Bladder microvascular endothelial cell (primary cell): ENCODE measurements at places on chromosomes 1 and 21. TPM values are rescaled to one million over a fixed set of nuclear protein-coding genes. Genes with fewer than 3 reads are reported as not detected.

The NLRP3 gene
- under 0.01 and 0.31 TPM in 2 replicates for total RNA-seq

The CCT8 gene
- 192 and 240 TPM in 2 replicates for total RNA-seq

The TSTD1 gene
- total RNA-seq, result 3.8 TPM in 1 of 2 replicates, not detected in the other

The PTGFRN gene
- total RNA-seq, result 2.3 and 142 TPM in 2 replicates

The SIPA1L2 gene
- total RNA-seq, result 13.3 and 19.3 TPM in 2 replicates

The CHIA gene
- not detected in 2 replicates for total RNA-seq
